ENCODE measurements at places on chromosomes 2 and 18. TPM values are rescaled to one million over a fixed set of nuclear protein-coding genes. Genes with fewer than 3 reads are reported as not detected.
A peak's percentile ranks its signal among the peaks of the same experiment; 100 is the strongest.

DNA sequence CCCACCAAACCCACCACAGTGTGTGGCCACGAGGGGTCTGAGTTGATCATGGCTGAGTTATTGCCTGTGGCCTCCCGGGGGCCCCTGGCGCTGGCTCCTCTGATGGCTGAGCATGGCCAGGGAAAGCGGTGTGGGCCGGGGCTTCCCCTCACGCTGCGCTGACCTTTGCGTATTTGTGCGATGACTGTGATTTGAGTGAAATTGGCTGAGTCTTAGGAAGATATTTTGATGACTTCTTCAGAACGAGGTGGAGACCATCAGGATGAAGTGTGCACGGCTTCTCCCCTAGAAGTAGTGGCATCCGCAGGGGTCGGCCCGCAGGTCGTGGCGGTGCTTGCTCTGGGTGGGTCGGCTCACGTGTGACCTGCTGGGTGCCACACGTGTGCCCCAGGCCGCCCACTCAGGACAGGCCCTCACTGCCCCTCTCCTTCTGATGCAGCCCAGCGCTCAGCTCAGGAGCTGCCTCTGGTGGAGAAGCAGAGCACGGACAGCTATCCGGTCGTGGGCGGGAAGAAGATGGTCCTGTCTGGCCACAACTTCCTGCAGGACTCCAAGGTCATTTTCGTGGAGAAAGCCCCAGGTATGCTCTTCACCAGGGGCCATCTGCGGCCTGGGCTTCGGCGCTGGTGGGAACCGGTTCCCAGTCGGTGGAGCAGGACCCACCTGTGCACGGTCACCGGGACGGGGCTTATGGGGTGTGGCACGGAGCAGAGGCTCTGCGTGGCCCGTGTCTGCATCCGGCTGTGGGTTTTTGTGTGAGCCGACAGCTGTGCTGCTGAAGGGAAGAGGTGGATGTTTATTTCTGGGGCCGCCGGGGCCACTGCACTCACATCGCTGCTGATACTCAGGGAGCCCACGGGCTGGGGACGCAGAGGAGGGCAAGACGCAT lies 55.8 kb downstream of the NFATC1 start:
- DNase-seq = no peak

DNA sequence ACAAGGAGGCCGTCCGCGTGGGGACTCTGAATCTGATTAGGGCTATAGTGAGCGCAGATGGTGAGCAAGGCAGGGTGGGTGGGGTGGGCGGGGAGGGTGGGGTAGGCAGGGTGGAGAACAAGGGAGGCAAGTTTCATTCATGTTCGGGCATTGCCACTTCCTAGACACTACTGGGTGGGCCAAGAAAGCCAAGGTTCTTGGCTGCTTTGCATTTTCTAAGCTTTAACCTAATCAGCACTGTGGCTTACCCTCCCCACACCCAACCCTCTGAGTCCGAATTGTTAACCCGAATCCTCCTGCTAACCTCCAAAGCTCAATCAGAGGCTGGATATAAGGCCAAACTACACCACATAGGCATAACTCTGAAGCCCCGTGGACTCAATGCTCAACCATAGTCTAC lies 18.1 kb downstream of the MROH2A start:
- no peak for DNase-seq

DNA sequence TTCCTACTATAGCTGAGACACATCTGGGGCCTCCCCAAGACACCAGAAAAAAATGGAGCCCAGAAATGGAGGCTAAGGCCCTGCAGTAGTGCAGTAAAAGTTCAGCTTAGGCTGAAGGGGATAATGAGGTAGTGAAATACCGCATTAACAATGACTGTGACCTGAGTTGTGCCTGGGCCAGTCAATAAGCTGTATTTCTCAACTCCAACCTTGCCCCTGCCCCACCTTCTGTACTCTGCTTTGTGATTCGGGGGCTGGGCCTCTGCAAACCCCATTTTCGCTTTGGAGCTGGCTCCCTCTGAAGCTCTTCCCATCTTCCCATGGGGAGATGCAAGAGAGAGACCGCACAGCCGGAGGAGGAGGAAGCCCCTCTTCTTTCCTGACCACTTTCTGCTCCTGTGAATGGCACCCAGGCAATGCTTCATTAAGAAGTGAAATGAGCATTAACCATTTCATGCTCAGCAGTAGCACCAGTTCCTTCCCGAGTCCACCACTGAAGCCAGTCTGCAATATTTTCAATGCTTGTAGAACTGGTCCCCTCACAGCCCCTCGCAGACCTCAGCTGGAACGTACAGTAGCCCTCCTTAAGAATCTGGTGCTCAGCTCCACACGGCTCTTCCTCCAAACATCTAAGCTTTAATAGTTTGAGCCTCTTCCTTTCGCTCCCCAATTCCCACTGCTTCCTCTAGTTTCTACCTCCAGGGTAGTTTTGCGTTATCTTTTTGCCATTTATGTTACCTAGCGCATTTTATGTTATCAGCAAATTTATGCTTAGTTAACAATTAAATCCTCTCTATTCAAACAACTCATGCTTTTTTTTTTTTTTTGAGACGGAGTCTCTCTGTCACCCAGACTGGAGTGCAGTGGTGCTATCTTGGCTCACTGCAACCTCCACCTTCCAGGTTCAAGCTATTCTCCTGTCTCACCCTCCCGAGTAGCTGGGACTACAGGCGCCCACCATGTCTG lies 32.6 kb upstream of the SCYGR1 start:
- no peak for DNase-seq

GRCh38 chr2:123101434-123101833 lies 923.7 kb upstream of the CNTNAP5 start:
- DNase-seq = no peak

DNA sequence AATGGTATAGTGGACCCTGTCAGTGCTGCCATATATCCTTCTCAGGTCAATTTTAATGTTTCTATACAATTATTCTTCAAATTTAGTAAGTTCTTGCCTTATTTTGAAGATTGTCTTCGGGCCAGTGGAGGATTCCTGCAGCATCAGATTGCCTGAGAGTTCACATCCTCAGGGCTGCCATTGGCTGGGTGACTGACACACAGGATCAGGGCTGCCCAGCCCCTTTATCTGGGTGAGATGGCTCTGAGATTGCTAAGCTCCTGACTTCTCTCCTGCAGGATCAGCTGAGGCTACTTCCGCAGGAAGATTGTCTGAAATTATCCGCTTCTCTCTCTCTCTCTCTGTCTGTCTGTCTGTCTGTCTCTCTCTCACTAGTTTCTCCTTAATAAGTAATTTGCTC lies 567.4 kb downstream of the TSN start:
- no peak for DNase-seq

Gene ANKRD30BL
- total RNA-seq = not detected

DNA sequence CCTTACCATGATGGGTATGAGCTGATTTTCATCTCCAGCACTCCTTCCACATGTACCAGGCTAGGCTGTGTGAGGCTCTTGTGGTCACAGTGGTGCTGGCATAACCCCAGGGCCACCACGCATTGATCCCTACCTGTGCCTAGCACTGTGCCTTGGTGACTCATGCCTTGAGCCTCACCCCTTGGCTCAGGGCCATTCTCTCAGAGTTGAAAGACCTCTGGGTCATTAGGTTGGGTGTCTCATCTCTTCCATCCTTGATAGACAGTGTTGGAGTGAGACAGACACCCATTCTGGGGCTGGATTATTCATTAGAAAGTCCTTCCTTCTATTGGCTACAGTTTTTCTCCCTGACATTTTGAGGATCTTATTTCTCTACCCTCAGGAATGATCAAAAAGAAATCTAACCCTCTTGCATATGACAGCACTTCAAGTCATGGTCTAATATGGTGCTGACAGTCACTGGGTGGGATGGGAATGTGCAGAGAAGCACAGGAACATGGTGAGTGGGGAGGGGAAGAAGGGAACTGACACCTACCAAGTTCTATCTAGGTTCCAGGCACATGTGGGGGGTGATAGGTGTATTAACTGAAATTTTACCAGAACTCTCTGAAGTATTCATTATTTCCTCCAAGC lies 41.3 kb downstream of the DYSF start:
- no peak for DNase-seq

Gene STAT4
- total RNA-seq = 0.71 TPM

DNA sequence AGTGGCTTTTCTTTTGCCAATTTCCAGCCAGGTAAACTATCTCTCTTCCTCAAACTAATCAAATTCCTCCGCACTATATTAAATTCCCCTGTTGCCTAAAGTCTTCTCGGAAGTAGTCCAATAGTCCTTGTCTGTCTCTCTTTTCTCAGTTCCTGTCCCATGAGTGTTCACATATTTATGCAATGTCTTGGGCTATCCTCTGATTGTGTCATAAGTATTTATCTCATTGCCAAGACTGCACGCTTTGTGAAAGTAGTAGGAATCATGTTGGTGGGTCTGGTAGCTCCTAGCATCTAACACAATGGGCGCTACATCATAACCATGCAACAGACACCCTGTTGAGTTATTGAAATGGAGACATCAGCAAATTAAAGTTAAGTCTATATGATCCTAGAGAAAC lies 59.9 kb upstream of the POU3F3 start:
- DNase-seq = no peak

DNA sequence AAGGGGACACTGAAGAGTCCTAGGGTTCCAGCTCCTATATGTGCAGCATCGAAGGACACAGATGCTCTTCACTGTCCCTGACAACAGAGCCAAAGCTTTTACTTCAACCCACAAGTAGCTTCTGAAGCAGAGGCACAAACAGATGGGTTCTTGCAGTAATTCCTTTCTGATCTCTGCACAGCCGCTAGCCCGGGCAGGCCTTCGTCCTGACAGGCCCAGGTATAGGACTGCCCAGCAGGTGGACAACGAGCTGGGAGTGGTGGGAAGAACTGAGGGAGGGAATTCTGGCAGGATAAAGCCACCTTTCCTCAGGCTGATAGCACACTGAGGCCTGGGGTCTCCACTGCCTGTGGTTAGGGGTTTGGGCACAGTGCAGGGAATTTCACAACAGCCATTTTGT lies 94.8 kb downstream of the RHOB start:
- DNase-seq = no peak

GRCh38 chr2:117972476-117973123 lies 41.3 kb downstream of the CCDC93 start:
- no peak for DNase-seq

Gene C1D
- 37.9 TPM for total RNA-seq

Gene LTBP1
- 102 TPM for total RNA-seq

GRCh38 chr2:237438080-237438940 lies 24.3 kb upstream of the COL6A3 start:
- DNase-seq = no peak

GRCh38 chr18:44771956-44772917 lies 91.5 kb downstream of the SETBP1 start:
- DNase-seq = peak; percentile 74

GRCh38 chr2:85794491-85795121 lies 40.8 kb downstream of the ATOH8 start:
- peak; percentile 64 for DNase-seq

DNA sequence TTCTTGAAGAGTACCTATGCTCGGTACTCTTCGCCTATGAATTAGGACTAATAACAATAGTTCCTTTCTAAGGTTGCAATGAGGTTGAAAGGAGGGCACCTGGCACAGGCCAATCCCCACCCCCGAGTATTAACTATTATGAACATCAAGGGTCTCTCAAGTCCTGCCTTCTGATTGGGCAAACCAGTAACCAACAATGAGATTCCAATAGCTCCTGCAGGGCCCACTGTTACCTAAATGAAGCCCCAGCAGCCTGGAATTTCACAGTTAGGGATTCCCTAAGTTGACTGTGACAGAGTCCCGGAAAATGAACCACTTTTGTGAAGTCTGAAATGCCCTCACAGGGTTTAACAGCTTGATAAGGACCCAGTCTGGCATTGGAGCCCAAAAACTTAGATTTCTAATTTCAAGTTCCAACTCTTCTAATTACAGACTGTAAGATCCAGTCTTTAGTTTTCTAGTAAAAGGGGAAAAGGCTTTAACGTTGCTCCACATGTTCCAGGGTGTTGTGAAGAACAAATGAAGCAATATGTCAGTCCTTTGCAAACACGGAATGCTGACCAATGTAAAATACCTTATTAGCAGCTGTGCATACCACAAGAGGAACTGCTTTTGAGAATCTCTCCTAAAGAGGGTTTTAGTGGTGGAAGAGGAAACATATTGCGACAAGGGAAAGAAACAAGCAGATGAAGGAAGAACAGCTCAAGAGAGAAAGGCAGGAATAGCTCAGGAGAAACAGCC lies 277.7 kb upstream of the MAP2 start:
- no peak for DNase-seq

DNA sequence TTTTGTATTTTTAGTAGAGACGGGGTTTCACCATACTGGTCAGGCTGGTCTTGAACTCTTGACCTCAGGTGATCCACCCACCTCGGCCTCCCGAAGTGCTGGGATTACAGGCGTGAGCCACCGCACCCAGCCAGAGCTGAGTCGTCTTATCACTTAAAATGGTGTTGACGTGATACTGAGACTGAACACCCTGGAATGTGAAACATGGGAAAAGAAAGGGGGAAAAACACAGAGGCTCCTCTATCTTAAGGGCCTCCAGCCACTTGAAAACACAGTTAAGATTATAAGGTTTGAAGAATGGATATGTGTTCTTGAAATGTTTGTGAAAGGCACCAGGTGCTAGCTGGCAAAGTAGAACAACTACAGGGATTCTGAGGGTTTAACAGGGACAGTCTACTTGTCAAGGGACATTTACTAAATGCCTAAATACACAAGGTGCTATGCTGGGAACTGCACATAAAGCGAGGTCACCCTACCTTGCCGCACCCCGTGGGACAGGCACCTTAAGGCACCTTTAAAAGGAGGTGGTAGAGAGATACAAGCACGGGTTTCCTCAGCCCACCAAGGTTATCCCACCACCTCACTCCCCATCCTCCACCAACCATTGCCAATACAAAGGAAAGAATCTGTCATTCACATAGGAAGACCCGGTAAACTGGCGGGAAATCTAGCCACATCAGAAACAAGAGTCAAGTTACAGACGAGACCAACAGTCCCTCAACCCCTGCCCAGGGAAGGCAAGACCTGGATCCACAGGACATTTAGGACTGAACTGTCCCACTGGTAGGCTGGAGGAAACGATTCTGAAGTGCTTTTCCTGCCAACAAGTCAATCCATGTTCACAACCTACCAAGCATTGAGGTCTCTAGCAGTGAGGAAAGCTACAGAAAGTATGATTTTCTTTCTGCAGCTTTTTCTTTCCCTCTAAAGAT lies 43.4 kb downstream of the STK39 start:
- DNase-seq = no peak

DNA sequence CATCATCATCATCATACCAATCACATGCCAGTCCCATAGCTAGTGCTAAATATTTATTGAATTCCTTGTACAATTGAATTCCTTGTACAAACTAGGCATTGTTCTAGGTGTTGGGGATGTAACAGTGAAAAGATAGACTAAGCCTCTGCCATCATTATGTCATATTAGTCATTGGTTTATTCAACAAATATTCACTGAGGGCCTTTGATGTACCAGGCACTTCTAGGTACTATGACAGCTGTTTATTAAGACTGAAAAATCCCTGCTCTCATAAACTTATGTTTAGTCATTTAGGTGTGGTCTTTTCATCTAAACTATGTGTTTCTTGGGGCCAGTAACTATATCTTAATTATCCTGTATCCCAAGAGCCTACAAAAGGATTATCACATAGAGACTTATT lies 412.3 kb upstream of the ETAA1 start:
- DNase-seq = no peak

Measured in sigmoid colon (tissue), 7 donors.